Amniotic stem cell (primary cell): ENCODE measurements at places on chromosomes 2 and 18.

- DNase-seq, result no peak
Observed at GRCh38 chr2:217864963-217865772, 137.6 kb downstream of the TNS1 start.

DNA sequence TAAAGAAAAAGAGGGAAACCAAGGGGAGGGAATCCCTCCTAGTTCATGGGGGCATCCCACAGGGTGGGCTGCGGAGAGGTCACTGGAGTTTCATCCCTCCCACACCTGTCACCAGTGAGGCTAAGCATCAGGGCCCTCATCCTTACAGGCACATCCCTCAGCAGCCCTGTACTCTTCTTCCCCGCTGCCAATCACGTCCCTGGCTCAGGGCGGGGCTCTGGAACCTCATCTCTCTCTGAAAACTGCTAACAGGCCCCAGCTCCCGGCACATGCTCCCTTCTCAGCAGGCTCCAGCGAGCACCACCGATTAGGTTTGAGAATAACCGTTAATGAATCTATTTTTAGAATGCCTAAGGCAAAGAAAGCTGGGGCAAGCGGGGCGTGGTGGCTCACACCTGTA is 13.0 kb downstream of the UXS1 start:
- no peak for DNase-seq

DNA sequence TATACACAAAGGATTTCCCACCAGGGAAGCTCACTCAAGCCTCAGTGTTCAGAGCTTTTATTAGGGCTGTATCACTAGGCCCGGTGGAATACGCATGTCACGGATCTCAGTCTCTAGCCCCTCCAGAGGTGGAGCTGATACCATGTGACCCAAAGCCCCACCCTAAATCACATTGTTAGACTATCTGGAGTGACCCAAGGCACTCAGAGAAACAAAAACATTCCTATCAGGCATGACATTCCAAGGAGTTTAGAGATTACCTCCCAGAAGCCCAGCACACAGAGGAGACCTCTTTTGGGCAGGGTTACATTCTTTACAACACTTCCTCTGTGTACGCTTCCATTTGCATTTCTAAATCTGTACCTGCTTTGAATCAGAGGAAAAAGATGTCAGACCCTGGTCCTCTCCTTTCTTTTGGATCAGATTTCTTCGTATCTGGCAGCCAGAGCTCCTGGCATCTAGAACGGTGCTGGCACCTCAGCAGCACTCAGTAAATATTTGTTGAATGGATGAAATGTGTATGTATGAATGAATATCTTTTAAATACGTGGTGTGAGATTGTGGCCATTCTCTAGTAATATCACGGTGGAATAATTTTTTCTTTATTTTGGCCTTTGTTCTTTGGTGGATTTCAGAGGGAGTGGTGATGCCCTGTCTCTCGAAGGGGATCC is 37.7 kb upstream of the SMAD2 start:
- no peak for DNase-seq

DNA sequence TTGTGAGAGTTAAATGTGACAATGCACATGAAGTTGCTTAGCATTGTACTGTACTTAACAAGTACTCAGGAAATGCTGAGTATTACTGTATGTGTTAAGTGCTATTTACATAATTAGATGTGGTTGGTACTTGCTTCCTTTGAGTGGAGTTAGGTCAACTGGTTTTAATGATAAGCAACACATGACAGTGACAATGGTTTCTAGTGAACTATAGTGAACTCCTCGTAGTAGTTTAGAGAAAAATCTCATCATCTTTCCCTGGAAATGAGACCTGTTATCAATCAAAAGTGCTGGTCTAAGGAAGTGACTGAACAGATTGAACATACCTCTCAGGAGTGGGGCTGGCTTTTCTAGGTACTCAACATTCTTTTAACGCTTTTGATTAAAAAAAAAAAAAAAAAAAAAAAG is 29.2 kb upstream of the ZDBF2 start:
- DNase-seq, result no peak

DNA sequence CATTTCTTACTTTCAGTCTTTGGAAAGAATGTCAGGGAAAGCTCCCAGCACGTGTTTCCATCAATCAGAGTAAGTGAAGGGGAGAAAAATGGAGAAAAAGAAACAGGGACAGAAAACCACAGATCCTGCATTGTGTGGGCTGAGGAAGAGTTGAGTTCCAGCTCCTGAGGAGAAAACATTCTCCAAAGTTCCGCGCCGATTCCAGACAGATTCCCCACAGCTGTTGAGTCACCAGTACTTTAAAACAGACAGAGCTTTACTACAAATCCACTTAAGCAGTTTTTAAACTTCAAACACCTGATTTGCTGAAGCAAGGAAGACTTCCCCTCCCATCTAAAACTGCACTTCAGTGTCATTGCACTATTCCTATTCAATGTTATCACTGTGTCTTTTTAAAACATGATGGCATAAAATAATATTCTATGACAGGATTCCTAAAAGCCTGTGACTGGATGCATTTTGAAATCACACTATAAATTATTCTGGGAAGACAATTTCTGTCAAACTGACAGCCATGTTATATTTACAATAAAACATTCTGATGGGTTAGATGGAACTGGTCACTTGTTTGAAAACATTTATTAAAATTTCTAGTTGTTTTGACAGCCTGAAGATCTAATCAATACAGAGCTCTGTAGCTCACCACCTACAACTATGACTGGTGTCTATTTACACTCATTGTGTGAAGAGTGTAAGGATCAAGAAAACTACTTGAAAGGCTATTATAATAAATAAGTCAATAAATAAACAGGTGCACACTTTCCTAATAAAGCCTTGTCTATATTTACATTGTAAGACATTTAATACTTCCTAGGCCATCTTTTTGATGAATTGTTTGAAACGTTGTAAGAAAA is 40.9 kb downstream of the TCF4 start:
- peak; percentile 1 for DNase-seq

DNA sequence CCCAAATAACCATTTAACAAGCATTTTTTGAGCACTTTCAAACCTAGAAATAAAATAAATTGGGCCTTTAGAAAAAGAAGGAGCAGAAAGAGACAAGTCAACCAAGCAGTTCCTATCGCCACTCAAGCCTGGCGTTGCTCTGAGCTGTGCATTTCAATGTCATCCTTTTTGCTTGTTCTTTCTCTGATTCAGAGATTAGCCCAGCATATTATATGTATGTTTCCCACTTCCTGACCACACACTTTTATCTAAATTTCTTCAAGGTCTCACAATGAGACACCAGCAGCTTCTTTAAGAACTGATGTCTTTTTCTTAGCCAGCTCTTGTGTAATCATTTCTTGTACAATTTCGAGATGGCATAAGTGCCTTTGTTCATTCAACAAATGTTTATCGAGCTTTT is 344.5 kb upstream of the ID2 start:
- DNase-seq, result no peak

GRCh38 chr2:161576421-161576820 is 47.8 kb upstream of the SLC4A10 start:
- no peak for DNase-seq

DNA sequence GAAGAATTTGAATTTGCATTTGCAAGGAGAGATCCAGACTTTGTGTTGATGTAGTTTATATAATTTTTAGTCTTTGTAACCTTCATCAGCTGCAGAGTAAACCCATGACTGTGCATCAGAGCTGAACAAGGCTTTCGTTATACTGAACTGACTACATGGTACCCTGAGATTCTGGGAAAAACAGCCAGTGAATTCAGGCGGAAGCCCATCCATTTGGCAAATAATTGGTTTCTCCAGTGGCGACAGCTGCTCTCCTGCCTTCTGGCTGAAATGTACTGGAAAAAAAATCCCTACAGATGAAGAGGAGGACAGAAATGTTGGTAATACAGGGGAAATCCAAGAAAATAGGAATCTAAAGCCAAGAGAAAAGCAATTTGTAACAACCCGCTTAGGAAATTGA is 657.5 kb upstream of the CDH7 start:
- DNase-seq, result no peak

DNA sequence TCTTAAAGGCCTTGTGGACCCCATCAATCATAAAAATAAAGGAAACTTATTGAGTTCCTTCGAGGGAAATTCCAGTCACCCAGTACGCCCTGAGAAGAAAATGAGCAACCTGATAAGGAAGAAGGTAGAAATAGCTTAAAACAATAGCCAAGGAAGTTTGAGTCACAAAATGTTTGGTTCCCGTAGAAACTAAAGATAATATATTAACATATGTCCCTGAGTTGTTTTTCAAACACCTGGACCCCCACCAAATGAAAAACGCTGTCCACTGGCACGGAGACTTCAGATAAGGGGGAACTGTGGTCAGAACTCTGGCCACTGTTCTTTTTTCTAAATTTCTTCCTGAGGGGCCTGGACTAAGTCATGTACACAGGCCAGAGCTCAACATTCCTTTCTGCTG is 669.1 kb downstream of the ADCYAP1 start:
- no peak for DNase-seq
